Substantia nigra (tissue), 51 donors: ENCODE measurements at places on chromosomes 2 and 18.

GRCh38 chr2:144946263-144946662, 426.3 kb upstream of the ZEB2 start:
- no peak for DNase-seq

GRCh38 chr18:59721931-59722330, 24.7 kb upstream of the CCBE1 start:
- DNase-seq, result no peak

DNA sequence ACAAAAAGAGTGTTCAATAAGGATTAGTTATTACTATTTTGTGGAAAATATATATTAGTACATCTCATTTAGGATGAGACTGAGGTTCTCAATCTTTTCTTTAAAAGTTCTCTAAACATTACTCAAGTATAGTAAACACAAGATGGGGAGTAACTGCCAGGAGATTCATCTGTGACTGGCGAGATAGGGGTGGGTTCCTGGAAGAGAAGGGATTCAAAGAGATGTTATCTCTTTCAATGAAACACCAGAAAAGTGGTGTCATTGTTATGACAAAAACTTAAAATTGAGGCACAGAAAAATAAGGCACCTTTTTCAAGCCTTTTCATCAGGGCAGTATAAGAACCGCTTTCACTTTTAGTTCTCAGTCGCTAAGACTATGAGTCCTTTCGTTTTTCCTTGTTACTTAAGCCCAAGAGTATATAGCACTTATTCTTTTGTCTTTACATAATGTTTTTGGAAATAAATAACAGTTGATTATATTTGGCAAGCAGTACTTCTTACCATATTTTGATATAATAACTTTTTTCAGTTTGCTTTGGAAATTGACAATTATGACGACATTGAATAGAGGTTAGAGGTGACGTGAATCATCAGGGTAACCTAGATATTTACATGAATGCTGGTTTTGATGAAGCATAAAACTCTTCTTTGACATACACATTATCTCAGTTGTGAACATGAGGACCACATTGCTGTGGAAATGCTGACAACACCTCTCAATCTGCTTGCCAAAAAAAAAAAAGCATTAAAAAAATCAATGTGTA, 393.9 kb upstream of the TCF4 start:
- no peak for DNase-seq

- DNase-seq, result no peak
These were observed 22.7 kb downstream of the LDLRAD4 start for GRCh38 chr18:13241083-13241892.

GRCh38 chr2:199392363-199392762, 65.4 kb downstream of the SATB2 start:
- DNase-seq, result no peak

DNA sequence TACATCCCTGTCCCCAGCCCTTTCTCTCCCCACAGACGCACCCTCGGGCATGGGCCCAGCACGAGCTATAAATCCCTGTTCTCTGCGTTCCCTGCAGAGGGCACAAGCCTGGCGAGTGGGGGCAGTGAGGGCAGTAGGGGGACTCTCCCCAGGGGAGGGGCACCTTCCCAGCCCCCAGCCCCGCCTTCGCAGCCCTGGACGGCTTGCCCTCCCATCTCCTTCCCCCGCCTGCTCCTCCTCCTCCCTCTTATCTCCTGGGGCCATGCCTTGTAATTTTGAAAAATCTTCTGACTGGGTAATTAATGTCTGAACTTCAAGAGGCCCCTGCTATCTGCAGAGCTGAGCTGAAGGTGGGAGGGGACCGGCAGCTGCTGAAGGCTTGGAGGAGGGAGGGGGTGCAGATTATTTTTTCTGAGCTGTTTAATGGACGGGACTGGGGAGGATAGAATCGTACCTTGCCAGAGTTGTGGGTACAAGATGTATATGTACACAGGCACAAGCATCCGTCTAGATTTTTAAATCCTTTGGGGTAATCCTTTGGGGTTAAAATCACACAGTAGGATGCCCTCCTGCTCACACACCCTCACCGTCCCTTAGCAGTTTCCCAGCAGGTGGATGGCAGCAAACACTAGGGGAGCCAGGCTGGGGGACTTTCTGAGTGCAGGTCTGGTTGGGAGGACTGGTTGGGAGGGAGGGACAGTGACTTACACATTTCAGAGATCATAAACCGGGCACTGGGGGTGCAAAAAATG, 121.9 kb downstream of the SMAD7 start:
- no peak for DNase-seq

- DNase-seq, result no peak
These were observed 8.5 kb upstream of the NCKAP5 start for GRCh38 chr2:133576714-133577113.

DNA sequence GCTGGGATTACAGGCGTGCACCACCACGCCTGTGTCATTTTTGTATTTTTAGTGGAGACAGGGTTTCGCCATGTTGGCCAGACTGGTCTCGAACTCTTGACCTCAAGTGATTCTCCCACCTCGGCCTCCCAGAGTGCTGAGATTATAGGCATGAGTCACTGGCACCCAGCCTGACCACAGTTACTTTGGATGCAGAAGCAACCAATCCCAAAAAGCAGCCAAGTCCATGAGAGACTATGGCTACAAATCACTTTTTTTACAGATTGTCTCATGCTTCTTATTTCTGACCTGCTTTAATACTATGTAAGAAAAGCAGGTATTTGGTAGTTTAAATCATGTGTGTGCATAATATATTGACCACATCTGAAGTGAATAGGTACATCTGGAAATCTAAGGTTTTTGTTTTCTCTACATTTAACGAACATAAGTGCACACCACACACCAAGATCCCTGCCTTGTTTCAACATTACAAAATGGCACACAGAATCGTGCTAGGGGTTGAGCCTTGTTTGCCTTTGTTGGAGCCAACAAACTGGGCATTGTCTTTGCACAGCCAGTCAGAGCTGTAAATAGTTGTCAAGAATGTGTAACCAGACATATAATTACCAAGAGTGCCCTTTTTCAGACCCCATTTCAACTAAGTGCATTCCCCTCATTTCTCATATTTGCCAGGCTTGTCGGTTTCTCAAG, 18.3 kb upstream of the MAP4K4 start:
- no peak for DNase-seq

GRCh38 chr2:233982421-233983121, 65.4 kb downstream of the TRPM8 start:
- DNase-seq, result no peak

- DNase-seq, result no peak
These were observed 18.6 kb upstream of the KCNG2 start for GRCh38 chr18:79779021-79779699.

GRCh38 chr2:112721819-112722522, 1.2 kb downstream of the NT5DC4 start:
- no peak for DNase-seq

GRCh38 chr2:235080101-235080500, 128.3 kb downstream of the SH3BP4 start:
- no peak for DNase-seq

DNA sequence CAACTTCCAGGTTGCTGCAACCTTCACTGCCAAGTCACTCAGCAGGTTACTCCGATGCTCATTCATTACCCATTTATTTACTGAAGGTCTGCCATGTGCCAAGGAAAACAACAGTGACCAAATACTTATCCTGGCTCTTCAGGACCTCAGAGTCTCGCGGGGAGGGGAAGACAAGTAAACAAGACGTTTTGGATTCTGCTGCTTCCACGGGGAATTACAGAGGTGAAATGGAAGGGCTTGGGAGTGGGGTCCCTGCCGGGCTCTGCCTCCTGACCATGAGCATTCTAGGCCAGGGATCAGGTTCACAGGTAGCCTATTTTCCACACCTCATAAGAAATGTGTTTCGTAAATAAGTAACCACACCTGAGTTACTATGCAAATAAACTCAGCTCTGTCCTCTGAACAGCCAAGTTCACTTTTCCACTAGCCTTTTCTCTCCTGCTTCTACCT, 68.1 kb downstream of the CLHC1 start:
- DNase-seq, result no peak

GRCh38 chr2:42925742-42926433, 133.5 kb upstream of the HAAO start:
- DNase-seq, result peak; percentile 25

DNA sequence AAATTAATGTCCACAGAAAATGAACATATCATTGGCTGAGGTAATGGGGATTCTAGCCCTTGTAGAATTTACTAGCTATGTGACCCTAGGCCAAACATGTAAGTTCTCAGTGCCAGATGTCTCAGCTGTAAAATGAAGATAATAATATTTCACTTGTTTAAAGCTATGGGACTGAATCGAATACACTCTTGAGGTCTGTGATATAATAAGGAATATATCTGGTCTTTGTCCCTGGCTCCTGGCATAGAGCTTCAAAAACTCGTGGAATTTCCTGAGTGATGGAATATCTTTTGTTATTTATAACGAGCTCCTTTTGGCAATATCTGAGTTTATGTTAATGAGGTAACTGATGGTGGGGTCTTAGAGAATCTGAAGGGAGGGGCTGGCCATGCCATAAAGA, 201.4 kb upstream of the CYP26B1 start:
- DNase-seq, result no peak

DNA sequence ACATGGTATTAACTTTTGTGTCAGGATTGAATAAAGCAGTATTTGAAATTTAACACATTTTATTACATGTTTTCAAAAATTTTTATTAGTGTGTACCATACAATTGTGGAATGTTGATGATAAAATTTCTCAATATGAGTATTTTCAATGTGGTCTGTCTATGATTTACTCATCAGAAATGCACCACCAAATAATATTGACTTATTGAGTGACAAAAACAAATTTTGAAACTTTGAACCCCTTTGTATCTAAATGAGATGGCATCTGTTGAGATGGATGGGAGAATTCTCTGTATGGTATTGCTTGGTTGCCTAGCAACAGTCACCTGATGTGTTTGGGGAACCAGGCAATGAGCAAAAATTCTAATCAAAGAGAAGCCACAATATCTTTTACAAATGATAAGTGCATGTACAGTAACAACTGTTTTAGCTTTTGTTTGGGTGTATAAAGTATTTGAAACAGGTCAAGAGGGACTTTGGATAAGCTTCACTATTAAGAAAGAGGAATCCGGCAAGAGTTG, 400.1 kb downstream of the CCDC85A start:
- DNase-seq, result no peak

GRCh38 chr2:211875488-211875887, 663.1 kb downstream of the ERBB4 start:
- no peak for DNase-seq

DNA sequence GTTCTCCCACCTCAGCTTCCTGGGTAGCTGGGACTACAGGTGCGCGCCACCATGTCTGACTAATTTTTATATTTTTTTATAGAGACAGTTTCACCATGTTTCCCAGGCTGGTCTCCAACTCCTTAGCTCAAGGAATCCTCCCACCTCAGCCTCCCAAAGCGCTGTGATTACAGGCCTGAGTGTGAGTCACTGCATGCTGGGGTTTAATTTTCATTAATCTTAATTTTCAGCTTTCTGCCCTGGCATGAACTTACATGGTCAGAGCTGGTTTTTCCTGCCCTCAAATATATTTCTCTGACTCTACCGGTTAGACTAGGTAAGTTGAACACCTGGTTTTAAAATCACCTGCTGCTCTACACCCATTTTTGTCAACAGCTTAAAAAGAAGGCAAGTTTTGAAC, 3.1 kb downstream of the MARCHF7 start:
- DNase-seq, result no peak

- DNase-seq, result no peak
These were observed 7.4 kb downstream of the RAPGEF4 start for GRCh38 chr2:172742931-172743540.

GRCh38 chr2:65294136-65294535, 66.5 kb downstream of the ACTR2 start:
- no peak for DNase-seq

DNA sequence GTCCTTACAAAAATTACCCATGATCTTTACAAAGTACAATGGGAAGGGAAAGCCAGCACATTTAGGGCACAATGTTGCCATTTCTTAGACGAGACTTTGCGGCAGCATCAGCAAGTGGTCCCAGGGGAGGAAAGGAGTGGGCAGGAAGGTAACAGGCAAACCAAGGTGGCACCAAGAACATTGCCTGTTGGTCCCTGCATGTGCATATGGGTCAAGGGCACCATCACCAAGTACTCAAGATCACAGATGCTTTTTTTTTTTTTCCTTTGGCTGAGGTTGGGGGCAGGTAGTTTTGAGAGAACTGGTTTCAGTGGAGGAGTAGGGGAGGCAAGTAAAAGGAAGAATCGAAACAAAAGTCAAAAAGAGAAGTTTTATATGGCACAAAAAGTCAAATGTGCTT, 752 bp upstream of the CYTIP start:
- no peak for DNase-seq

DNA sequence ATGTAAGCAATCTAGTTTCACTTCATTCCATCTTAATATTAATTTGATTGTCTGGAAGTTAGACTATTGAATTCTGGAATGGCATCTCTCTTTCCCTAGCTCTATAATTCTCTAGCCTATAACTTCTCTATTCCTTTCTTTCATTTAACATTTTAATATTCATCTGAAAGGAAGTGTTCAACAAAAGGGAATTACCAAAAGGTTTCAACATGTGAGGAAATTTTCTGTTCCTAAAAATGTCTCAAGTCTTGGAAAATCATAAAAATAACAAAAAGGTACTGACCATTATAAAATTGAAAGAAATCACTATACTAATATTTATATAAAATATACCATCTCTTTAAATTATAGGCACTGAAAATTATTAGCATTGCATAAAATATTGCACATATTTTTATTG, 228.7 kb downstream of the TXNL1 start:
- no peak for DNase-seq

- no peak for DNase-seq
These were observed 24.5 kb downstream of the SIGLEC15 start for GRCh38 chr18:45850021-45850420.

DNA sequence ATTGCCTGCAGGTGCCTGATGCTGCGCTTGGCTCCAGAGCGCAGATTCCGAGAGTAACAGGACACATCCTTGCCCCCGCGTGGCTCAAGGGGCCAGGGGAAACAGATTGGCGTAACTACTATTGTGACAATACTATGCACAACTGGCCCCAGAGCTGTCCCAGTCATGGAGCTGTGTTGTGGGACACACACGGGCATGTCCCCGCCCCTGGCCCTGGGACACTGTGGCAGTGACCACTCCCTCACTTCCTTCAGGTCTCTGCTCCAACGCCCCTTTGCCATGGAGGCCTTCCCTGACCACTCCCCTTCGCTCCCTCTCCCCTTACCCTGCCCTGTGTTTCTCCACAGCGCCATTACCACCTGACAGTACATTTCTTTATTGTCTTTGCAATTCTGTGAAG, 132.1 kb downstream of the SMAD2 start:
- DNase-seq, result no peak

DNA sequence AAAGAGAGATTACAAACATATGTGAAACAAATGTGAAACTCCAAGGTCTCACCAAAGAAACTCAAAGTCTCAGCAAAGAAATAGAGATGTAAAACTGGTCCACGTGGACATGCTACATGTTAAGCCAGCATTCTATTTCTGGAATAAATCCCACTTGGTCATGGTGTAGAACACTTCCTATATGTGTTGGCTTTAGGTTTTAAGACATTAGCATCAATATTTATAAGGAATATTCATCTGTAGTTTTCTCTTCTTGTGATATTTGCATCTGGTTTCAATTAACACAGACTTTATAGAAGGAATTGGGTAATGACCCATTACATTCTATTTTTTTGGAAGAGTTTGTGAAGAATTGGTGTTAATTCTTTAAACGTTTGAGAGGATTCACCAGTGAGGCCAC, 133.1 kb downstream of the COPS8 start:
- DNase-seq, result no peak
